Jurkat, Clone E6-1 (cell line): ENCODE measurements at places on chromosomes 3 and 15.

DNA sequence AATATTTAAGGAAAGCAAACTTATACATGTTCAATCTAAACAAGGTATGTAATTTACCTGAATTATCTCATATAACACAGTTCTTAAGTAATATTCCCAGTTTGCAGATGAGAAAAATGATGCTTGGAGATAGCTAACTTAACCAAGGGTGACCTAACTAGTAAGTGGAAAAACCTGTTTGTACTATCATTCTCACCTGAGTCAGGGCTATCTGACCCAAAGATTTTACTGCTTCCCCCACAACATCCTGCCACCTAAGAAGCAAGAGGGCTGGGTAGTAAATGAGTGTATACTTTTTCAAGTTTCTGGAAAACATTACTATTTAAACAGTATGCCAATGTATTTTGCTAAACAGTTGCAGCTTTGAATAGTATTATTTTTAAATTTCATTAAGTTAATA lies 10.6 kb downstream of the TP63 start:
- no peak for DNase-seq

GRCh38 chr15:44536302-44536961 lies 515 bp upstream of the EIF3J start:
- DNase-seq, result no peak

DNA sequence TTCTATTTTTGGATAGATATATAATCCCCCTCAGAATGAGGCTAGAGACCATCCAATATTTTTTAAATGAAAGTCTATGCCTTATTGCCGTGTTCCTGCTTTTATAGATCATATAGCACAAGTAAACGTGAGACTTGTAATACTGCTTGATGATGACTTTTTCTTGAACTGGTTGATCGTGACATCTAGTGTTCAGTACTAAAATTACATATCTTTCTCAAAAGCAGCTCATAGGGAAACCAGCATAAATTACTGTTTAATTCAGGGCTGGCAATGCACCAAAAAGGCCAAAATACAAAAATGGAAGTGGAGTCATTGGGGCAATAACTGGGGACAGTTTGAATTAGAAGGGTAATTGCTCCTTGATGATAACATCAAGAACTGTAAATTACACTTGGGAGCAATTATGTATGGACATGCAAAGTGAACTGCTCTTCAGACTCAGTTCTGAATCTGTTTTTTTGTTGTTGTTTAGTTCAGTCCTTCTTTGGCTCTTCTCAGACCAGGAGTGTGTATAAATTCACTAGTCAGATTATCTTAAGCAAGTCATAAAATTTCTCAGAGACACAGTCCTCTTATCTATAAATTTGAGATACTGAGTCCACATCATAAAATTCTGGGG lies 325.3 kb downstream of the THSD4 start:
- peak; percentile 55 for DNase-seq

DNA sequence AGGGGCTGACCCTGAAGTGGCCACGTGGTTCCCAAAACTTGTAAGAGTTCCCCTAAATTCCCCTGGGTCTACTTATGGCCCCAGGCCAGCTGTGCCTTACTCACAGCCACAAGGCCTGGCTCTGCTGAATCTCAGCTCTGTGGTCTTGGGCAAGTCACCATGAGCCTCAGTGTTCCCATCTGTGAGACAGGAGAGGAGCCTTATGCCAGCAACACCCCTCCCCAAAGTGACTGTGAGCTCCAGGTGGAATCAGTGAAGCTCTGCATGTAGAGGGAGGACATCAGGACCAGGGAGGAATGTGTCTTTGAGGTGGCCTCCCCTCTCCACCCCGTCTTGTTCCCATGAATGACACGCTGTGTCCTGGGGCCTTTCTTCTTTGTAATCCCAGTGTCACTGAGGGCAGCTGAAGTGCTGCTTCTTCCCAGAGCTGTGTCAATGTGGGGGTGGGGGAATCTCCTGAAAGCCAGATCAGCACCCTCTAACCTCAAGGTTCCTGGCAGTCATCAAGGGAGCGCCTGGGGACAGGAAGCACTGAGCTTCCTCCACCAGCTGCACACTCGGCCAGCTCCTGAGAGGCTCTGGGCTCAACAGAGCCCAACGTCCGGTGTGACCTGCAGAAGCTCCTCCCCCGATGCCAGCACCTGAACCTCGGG lies 258.9 kb downstream of the UACA start:
- peak; percentile 65 for DNase-seq

DNA sequence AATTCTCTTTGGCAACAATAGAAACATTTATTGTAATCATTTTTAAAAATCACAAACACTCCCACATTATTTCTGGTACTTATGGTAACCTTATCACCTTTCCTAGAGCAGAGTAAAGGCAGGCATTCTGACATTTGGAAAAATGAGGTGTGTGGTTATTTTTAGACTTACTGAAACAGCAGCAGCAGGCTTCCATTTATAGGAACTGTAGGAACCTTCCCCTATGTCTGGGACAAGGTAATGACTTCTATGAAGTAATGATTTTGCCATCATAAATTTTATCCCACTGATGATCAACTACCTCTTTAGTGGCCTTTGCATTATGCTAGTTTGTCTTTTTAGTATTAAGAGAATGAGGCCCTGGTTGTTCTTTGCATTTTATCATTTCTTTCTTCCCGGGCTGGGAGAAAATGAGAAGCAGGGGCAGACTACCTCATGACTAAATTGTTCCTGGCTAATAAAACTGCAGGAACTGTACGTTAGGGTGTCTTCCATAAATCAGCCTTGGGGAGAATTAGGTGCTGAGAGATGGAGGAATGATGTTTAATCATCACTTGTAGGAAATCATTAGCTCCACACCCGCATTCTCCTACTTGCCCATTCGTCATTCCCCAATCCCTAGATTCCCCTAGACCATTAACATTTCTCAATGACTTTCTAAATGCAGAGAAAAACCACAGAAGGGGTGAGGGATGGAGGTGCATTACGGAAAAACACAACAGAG lies 680.3 kb downstream of the AGBL1 start:
- DNase-seq, result no peak

DNA sequence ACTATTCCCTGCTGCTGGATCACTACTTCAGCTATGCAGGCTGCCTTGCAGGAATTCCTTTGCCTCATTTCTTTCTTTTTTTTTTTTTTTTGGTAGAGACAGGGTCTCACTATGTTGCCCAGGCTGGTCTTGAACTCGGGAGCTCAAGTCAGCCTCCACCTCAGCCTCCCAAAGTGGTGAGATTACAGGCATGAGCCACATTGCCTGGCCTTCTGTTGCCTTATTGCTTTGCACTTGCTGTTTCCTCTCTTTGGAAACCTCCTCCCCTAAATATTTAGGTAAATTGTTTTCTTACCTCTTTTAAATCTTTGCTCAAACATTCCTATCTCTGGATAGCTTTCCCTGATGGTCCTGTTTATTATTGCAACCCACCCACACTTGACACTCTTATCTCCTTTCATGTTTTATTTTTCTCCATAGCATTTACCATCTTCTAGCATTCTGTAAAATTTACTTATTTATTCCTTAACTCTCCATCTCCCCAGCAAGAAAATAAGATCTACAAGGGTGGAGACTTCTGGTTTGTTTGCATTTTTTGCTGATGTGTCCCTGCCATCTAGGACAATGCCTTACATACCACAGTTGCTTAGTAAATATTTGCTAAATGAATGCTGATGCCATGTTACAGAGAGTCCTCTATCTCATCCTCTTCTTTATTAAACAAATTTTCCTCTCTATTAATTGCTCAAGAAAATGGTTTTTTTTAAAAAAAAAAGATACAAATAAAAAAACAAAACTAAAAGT lies 134.8 kb downstream of the P2RY1 start:
- DNase-seq, result no peak

DNA sequence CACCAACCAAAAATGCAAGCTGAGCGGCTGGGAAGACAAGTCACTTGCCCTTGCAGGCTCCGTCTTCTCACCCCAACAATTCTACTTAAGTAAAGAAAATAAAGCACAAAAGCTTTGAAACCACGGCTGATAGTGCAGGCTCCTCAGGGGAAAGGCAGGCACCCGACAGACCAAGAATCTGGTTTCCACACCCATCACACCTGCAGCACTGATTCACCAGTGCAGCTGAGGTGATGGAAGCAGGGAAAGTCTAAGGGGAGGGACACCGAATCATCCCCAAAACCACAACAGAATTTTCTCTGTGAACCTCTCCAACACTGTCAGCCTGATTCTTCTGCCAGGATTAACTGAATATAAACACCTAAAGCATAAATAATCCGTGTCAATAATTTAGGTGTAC lies 62.0 kb upstream of the NSMCE3 start:
- DNase-seq, result no peak

DNA sequence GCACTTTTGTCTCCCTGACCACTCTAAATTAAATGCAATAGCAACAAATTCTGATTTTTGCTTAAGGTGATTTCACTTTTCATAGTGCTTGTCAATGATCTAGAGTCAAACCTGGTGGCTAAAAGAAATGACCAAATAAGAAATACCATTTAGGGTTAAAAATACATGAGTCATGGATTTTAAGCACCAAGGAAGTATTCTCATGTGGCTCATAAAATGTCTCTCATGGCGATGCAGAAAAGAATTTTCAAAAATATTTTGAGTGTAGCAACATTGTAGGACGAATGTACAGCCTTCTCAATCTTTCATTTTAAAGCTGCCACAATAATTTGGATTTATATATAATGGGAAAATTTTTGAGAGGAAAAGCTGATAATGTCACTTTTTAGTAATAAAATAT lies 193.6 kb downstream of the EPHA3 start:
- DNase-seq, result no peak

- peak; percentile 5 for DNase-seq
These were observed 288.5 kb downstream of the VGLL3 start for GRCh38 chr3:86702381-86702958.

- DNase-seq, result peak; percentile 12
These were observed 183.6 kb downstream of the PEX5L start for GRCh38 chr3:179853176-179853575.

DNA sequence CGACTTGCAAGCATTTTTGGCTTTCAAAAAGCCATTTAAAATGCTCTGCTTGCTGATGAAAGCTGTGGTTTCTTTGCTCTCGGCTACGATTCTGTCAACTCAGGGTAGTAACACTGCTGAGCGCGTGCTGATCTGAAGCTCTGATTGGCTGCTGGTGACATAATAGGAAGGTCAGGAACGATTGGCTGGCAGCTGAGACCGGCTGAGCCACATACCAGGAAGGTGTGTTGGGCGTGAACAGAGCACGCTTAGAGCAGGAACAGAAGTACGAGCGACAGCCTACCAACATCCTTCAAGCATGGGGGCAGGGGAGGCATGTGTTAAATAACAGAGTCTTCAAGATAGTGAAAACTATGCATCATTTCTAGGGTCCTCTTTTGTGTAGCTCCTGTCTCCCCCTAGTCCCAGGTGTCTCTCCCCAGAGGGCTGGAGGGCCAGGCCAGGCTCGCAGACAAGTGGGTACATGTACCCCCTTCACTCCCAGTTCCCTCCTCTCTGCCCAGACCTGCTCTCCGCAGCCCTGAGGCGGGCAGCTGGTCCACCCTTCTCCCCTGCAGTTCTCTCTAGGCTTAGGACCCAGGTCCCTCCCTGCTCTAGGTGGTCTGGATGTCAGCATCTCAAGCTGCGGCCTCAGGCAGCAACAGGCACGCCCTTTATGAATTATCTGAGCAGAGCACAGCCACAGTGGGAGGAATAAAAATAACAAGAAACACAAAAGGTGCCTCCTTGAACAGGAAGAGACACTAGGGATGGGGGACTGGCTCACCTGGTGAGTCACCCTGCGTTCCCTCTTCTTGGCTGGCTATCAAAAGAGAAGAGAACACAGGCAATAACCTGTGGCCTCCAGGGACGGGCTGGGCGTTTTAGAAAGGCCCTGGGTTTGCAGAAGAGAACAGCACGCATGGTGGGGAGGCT lies 76.0 kb downstream of the TAMM41 start:
- DNase-seq, result peak; percentile 93

DNA sequence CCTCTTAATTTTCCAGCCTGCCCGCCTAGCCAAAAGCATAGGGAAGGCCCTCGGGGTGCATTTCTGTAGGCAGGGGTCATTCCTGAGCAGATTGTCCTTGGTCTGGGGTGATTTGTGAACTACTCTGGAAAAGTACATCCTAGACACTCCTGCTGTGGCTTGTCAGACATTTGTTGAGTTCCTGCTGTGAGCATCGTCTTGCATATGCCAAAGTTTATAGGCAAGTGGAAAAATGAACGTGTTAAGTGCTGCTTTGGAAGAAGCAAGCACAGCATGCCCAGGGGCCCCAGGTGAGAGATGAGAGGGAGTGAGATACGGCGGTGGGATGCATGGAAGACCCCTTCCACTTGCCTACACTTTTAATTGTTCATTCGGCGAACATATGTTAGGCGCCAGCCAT lies 237.7 kb upstream of the ST8SIA2 start:
- DNase-seq, result no peak

- no peak for DNase-seq
These were observed 27.0 kb downstream of the CTSH start for GRCh38 chr15:78917888-78918287.

- no peak for DNase-seq
These were observed 291.6 kb upstream of the PLSCR5 start for GRCh38 chr3:146896711-146897110.

DNA sequence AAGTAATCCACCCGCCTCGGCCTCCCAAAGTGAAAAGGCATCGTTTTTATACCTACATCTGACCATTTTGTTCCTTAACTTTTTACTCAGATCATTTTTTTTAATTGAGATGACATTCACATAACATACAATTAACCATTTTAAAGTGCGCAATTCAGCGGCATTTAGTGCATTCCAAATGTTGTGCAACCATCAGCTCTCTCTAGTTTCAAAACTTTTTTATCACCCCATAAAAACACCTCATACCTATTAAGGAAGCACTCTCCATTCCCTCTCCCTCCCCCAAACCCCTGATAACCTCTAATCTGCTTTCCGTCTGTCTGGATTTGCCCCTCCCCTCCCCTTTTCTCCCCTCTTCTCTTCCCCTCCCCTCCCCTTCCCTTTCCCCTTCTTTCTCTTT lies 310.1 kb downstream of the UACA start:
- no peak for DNase-seq

DNA sequence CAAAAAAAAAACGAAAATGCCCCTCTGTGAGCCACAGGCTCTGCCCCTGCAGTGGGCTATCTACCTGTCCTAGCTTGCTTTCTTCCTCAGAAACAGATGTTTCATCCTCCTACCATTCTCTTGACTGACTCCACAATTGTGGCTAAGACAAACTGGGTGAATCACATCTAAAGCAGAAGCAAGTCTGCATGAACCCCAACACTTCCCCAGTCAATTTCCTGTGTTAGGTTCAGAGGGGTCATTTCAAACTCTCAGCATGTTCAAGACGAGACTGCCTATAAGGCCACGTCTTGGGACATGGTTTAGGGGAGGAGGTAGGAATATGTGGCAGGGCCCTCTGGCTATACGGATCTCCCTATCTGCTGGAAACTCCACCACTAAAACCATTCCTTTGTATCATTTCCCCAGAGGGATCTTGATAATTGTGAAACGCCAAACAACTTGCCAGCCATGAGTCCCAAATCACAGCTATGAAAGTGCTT lies 28.6 kb upstream of the ANKDD1A start:
- no peak for DNase-seq
